ENCODE measurements at places on chromosomes 3 and 15.

DNA sequence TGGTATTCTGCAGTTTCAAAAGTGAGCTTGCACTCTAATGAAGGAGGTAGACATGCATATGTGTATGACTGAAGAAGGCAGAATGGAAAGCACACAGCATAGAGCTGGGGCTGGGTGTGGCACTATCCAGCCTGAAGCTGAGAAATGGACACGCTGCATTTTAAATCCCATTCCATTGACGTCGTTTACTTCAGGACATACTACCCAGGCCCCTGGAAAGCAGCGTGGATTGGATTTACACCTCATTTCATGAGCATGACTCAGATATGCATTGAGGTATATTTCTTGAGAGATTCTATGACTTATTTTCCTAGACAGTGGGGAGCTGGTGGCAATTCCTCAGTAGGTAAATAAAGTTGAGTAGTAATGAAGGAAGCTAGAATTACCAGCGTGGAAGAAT, 101.4 kb downstream of the ABI3BP start:
- no peak for DNase-seq

GRCh38 chr3:128317101-128317697, 149.5 kb downstream of the DNAJB8 start:
- DNase-seq: no peak

DNA sequence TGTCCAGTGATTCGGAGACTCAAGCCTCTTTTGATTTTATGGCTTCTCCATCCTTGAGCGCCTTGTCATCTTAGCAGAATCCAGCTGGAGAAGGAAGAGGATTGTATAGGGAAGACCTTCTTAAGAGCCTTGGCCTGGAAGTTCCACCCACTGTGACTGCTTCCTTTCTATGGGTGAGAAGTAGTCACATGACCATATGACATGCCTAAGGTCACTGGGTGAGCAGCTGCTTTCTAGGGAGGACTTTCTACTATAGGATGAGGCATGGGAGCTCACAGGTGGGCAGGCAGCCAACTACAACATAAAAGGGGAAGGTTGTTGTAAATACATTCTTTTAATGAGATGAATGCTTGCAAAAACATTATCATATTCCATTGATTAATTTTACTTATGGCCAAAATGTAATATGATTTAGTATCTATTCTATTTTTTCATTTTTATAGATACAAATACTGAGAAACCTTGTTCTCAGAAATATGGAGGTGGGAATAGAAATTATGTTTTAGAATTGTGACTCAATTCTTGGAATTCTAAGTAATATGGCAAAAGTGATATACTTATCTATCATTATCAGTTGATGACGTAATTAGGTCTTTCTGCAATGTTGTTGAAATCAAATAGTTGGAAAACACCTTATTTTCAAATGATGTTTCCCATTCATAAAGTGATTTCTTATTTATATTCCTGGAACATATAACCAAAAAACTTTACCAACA, 53.6 kb upstream of the MINAR1 start:
- DNase-seq: no peak

GRCh38 chr3:178525251-178525650, 11.0 kb upstream of the KCNMB2 start:
- DNase-seq: no peak

DNA sequence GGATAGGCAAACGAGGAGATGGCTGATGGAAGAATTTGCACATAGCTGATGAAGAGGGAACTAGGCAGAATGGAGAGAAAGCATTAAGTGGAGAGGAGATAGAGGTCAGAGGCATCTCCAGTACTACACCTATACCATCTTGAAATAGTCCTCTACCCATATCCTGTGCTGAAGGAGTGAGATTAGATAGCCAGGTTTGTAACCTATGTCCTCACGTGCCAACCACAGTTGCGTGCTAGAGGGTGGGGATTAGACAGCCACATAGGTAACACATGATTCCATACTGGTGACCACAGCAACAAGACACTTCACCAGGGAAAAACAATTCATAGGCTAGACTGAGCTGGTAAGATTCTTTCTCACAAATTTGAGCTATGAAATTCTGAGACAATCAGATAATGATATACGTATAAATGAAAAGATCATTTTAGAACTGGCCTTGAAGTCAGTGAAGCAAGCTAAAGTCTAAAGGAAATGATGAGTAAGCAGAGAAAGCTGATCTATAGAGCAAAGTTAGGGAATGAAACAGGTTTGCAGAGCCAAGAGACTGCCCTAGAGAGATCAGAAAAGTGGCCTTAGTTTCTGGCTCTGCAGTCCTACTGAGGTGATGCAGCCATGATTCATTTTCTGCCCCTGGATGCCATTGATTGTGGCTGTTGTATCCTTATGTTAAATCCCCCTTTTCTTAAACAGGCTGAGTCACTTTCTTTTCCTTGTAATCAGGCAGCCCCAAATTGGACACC, 17.7 kb downstream of the MYNN start:
- DNase-seq: no peak

DNA sequence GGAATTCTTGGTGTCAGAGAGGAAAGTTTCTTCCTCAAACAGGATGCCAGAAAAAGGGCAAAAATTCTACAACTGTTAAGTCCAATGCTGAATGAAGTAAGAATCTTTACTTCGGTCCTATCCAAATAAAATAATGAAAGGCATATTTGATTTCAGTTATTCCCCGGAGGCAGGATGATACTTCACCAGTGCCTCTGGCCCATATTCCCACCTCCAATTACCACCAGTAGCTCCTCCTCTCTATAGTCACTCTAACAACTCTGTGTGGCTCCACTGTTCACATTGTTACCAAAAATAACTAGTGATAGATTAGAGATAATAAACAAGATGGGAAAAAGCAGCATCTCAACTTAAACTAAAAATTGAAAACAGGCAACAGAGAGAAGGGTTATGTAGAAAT, 20.7 kb downstream of the MAP1A start:
- no peak for DNase-seq

- no peak for DNase-seq
These were observed 18.7 kb downstream of the MYO1E start for GRCh38 chr15:59353994-59354416.

DNA sequence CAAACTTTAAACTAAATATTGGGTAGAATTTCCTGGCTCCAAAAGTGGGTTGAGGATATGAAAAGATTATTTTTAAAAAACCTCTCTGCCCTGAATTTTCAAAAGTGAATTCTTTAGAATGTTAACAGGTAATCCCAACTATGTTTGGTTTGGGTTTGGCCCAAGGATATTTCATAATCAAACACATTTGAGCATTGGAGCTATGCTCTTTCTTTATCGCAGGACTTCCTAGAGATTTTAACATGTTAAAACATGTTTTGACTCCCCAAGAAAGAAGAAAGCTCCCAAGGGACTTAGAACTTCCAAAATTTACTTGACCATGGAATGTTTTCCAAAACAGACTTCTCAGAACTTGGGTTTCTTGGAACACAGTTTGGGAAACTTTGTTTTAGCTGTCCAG, 75.6 kb upstream of the SYNPR start:
- no peak for DNase-seq

DNA sequence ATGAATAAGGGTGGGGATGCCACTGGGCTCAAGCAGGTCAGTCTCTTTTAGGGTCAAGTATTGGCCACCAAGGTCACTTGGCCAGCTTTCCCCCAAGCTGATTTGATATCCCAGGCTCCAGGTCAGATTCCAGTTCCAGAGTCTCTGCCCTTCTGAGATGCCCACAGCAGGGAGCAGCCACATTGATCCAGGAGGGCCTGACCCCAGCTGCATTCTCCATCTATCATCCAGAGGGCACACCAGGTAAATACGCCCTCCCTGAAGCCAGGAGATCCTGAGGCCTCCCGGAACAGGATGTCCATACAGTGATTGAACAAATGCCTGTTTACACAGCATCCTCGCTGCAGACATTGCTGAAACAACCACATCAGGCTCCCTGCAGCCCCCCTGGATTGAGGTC, 264.6 kb upstream of the TLE3 start:
- DNase-seq: no peak

DNA sequence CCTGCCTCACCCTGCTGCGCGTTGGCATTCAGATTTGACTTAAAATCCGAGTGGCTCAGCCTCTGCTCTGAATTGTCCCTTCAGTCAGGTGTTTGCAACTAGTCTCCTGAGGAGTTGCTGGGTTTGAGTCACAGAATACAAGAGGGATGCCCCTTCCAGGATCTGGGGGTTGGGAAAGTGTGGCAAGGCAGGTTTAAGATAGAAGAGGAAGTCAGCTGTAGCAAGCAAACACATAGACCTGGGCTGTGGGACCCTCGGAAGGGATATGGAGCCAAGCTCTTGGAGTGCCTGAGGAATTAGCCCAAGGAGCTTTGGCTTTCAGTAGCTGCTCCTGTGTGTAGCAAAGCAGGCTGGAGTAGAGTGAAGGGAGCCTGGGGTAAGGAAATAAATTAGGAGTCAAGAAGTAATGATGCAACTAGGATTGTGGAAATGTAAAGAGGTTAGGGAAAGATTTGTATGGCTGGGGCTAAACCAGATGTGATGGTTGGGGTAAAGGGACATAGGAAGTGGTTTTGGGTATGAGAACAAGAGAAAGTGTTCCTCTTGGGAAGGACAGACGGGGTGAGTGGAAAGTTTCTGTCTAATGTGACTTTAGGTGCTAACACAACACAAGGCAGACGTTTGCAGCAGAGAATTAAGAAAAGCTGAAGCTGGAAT, 41.2 kb downstream of the RAB7A start:
- no peak for DNase-seq

DNA sequence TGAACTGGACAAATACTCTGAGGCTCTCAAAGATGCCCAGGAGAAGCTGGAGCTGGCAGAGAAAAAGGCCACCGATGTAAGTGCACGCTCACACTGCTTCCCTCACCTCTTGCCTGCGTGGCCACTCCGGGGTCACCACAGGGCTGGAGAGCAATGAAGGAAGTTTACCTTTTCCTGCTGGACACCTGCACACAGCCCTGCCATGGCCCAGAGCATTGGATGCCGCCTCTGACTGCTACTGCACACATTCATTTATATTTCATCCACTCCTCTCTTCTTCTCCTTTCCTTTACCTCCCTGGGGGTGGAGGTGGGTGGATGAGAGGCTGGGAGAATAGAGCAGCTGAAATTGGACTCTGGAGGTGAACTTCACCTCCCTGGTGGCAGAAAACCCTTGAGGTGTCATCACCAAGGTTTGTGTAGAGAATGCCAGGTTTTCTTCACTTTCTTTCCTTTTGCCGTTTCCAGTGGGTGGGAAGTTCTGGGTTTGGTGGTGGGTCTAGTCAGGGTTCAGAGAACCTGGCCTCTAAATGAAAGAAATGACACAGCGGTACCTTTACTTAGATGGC, 1.6 kb downstream of the TPM1 start:
- DNase-seq: no peak

- no peak for DNase-seq
These were observed 1.1 kb downstream of the GRAMD2A start for GRCh38 chr15:72196409-72197040.

DNA sequence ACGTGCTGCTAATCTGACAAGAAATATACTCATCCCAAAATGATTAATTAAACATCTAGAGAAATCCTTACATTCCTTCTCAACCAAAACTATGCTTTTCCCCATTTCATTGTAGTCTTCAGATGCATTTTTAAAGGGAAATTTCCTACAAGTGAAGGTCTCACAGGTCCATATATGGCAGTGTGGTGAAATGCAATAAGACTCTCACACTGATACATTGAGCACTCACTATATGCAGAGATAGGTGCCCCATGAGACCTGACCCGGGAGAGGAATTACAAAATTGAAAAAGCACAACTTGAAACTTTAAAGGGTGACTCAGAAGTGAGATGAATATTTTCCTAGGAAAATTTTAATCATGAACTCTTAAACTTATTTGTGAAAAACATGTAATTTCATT, 629.2 kb upstream of the NAALADL2 start:
- no peak for DNase-seq

- DNase-seq: no peak
These were observed 42.1 kb downstream of the SAXO2 start for GRCh38 chr15:82304778-82305090.

DNA sequence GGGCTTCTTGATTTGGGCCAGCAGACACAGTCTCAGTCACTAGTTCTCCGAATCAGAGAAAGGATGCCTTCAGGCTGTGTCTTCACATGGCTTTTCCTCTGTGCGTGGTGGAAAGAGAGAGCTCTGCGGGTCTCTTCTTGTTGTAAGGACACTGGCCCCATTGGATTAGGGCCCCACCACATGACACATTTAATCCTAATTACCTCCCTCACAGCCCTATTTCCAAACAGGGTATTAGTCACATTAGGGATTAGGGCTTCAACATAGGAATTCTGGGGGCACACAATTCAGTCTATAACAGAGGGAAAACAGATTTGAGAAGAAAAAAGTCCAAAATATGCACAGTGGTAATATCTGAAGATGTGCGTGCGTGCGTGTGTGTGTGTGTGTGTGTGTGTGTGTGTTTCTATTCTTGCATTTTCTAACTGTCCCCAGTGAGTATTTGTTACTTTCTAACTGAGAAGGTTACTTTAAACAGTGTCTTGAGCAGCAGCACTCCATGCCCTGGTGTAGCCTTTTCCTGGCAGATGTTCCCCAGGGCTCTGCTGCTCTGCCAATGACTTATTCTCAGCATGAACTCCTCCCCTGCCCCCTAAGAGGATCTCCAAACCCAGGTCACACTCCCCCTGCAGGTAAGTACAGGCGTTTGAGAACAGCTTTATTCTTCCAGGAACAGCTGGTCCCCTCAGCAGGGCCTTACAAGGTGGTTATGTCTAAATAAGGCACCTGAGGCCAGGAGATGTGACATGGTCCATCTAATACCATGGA, 72.9 kb downstream of the RPL39L start:
- no peak for DNase-seq

- DNase-seq: no peak
These were observed 588.0 kb upstream of the CCDC54 start for GRCh38 chr3:106789276-106789675.

GRCh38 chr3:197533927-197534725, 21.6 kb downstream of the BDH1 start:
- DNase-seq: no peak

DNA sequence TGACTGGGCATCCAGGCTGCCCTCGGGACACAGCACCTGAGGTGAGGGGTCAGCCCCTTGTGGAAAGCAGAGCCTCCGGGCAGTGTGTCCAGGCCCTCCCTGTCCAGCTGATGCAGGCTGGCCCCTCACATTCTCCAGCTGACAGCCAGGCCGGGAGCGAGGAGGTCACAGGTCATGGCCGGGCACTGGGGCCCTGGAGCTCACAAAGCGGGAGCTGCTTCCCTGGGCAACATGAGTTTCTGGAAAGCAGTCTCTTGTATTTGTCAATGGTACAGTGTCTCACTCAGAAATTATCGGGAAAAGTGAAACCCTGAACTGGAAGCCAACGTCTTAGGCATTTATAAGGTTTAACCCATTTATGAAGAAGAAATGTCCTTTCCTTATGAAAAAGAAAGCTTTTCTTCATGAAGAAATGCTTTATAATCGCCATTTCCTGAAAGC, 118.5 kb downstream of the OPA1 start:
- DNase-seq: no peak

- no peak for DNase-seq
These were observed 41.0 kb upstream of the TBC1D5 start for GRCh38 chr3:17783426-17783825.

- no peak for DNase-seq
These were observed 1.2 kb downstream of the PFKFB4 start for GRCh38 chr3:48555231-48555948.

DNA sequence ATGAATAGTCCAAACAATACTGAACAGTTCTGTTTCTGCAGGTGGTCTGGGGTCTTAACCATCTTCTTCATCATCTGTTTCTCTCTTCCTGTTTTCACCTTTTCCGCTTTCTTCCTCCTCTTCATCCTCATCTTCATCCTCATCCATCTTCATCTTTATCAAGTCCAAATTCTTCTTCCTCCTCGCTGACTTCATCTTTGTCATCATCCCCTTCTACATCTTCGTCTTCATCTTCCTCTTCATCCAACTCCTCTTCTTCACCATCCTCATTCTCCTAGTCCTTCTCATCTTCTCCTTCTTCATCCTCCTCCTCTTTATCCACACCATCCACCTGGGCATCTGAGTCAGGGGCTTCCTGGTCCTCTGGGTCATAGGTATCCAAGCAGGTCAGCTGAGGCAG, 16.5 kb upstream of the CFAP161 start:
- no peak for DNase-seq
